ENCODE measurements at places on chromosomes 6 and 20. TPM values are rescaled to one million over a fixed set of nuclear protein-coding genes. Genes with fewer than 3 reads are reported as not detected.

Gene TRIM40
- total RNA-seq, result 33.4 TPM

Gene EMILIN3
- not detected for total RNA-seq

Gene REM1
- 0.46 TPM for total RNA-seq

Gene TREM1
- total RNA-seq, result 2.0 TPM

GRCh38 chr6:14278006-14278405, 160.4 kb downstream of the CD83 start:
- DNase-seq, result no peak

DNA sequence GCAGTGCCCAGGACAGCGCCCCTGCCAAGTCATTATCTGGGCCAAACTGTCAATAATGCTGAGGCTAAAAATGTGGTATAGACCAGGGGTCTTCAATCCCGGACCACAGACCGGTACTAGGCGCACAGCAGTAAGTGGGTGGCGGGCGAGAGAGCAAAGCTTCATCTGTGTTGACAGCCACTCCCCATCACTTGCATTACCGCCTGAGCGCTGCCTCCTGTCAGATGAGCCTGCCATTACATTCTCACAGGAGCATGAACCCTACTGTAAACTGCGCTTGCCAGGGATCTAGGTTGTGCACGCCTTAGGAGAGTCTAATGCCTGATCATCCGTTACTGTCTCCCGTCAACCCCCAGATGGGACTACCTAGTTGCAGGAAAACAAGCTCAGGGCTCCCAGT, 91.0 kb downstream of the NFATC2 start:
- DNase-seq, result no peak

DNA sequence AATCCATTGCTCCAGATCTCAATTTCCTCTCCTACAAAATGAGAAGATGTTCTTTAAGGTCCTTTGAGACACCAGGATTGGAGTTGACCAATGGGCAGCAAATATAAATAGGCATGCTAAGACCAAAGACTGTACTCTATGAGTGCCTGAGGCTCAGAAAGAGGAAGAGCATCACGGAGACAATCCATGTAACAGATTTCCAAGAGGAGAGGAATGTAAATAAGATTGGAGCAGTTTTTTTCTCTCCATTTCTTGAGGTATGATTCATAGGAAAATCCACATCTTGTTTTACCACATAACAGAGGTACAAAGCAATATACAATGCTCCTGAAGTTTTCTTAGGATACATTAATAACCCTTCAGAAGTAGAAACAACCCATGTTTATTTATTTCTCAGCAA, 109.8 kb downstream of the UBE3D start:
- DNase-seq, result no peak

DNA sequence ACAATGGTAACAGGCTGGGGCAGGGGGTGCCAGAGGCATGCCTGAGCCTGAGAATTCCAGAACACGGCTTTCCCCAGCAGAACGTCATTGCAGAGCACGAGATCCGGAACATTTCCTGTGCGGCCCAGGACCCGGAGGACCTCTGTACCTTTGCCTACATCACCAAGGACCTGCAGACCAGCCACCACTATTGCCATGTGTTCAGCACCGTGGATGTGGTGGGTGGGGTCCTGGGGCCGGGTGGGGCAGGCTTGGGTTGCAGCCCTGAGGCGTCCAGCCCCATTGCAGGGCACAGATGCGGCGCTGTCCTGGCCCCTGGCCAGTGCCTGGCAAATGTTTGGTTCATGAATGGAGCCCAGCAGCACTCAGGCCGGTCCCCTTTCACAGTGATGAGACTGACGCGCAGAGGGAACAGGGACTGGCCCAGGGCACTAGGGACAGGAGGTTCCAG, 57.1 kb downstream of the TCP11 start:
- no peak for DNase-seq

Data from mucosa of descending colon (tissue), 3 donors.